ENCODE measurements at places on chromosomes 1 and 21.

DNA sequence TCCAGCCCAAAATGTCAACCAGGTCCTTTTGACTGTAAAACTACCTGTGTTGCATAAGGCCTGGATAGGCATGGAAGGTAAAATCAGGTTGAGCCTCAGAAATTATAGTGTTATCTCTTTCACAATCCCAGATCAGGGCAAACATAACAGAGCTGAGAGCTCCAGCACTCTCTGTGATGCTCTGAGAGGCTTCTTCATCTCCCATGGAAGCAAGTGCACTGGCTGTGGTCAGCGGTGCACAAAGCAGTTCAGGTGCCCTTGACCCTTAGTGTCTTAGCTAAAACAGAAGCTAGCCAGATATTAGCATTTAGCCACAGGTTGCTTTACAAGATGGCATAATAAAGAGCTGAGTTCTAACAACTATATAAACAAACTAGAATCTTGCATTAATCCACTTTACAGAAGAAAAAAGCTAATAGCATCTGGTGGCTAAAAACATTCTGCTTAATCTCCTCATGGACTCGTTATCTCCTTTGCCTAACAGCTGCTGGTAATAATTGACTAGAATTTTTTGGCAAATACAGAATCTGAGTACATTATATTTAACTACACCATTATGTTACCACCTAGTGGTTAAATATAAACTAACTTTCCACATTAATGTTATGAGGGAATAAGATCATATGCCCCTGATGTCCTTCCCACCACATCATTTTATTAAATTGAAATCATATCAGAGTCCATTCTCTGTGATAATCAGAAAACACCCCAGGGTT lies 25.6 kb upstream of the POGK start:
- no peak for DNase-seq

DNA sequence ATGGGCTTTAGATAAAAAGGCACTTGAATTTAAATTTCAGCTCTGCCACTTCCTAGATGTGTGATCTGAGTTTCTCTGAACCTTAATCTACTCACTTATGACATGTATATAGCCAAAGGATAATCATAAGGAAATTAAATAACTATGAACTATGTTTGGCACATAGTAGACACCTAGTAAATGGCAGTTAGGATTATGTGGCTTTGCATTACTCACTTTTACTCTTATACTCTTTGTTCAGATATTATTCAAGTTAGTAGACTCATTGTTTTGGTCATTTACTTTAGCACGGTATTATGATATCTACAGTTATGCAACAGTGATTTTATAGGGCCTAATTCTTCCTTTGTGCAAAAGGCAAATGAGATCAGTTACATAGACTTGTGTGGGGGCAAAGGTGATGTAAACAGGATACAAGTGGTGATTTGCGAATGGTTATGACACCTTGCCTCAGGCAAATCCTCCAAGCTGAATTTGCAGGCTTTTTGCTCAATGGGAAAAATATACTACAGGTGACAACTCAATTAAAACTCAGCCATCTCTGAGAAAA lies 297.2 kb upstream of the PBX1 start:
- DNase-seq = no peak

- no peak for DNase-seq
Observed at GRCh38 chr1:58769809-58770320, 14.0 kb downstream of the JUN start.

DNA sequence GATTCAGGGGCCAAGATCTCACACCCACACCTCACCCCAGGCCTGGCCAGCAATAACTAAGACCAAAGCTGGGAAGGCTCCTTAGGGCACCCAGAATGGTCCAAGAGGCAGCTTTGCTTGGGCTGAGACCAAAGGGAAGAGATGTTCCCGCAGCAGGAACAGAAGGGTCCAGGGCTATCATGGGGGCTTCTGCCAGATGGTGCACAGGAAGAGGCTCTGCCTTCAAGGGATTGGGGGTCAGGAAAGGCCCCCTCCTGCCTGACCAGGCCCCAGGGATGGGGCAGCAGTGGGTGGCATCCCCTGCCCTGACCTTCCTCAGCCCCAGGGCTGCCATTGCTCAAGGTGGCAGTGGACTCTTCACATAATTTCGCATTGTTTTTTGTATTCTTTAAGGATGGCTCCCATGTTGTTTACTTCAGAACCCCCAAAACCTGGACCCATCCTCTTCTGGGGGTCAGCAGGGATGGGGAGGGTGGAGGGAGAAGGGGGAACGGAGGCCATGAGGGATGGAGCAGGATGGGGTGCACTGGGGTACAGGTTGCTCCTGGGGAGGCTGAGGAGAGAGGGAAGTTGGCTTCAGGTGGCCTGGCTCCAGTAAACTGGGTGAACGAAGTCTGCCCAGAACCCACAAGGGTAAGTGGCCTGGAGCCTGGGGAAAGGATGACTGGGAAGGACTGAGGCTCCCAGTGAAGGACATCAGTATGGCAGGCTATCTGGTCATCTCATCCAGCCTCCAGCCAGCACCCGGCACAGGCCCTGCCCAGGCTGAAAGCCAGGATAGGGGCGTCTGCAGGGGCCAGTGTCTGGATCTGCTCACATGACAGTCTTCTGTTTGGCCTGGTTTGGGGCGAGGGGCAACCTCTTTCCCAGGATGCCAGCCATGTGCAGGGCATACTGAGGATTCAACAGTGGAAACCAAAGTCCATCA lies 2.6 kb upstream of the NADK start:
- DNase-seq = no peak

DNA sequence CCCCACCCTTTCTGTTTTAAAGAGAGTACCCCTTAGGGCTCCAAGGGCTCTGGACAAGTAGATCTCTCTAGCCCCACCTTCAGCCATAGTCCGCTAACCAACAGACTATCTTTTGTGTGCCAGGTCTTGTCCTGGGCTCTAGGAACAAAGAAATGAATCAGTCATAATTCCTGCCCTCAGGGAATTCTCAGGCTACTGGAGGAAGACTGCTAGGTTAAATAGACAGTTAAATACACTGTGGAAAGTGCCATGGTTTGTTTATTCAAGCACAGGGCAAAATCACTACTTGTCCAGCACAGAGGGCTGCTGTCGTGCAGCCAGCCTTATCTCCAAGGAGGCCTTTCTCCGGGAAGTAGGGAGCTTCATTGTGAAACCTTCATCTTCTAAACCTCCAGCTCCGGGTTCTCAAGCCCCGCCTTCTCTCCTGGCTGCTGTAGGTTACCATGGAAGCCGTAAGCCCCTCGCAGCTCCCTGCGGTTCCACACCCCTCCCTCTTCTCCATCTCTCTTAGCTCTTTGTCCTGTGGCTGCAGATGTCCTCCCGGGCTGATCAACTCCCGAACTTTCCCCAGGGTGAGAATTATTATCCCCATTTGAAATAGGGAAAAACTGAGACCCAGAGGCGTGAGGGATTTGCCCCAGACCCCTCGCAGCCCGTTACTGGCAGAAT lies 29.8 kb downstream of the SHISAL2A start:
- peak; percentile 64 for DNase-seq

DNA sequence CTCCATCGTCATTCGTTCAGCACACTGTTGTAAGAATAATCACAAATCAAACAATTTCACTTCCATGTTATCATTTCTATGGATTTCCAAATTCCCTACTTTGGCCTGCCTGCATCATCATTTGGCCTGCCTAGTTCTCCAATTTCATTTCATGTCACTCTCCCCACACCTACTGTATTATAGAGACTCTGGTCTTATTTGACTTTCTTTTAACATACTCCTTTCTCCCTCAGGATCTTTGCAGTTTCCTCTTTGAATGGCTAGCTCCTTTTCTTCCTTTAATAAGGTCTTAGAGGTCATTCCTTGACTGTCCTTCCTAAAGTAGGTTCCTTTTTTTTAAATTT lies 36.3 kb upstream of the PODN start:
- DNase-seq = no peak

Data from astrocyte of the hippocampus (primary cell).